DMS79 treated with DMSO at 0.1 percent for 48 hours (cell line): ENCODE measurements at places on chromosomes 1 and 21.
A peak's percentile ranks its signal among the peaks of the same experiment; 100 is the strongest.

DNA sequence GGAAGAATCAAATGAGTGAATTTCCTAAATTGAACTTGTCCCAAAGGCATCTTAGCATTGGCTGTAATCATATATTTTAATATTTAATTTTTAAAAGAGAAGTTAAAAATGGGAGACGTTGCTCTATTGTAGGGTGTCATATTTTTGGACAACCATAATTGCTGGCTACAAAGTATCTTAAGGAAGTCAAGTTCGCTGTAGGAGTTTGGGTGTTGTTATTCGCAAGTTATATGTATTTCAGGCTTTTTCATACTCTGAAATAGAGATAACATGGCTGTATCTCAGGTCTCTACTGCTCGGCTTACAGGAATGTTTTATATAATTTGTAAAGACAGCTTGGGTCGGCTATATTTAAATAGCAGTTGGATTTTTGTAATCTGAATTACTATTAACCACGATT lies 852 bp downstream of the TMEM50A start:
- peak; percentile 72 for DNase-seq

DNA sequence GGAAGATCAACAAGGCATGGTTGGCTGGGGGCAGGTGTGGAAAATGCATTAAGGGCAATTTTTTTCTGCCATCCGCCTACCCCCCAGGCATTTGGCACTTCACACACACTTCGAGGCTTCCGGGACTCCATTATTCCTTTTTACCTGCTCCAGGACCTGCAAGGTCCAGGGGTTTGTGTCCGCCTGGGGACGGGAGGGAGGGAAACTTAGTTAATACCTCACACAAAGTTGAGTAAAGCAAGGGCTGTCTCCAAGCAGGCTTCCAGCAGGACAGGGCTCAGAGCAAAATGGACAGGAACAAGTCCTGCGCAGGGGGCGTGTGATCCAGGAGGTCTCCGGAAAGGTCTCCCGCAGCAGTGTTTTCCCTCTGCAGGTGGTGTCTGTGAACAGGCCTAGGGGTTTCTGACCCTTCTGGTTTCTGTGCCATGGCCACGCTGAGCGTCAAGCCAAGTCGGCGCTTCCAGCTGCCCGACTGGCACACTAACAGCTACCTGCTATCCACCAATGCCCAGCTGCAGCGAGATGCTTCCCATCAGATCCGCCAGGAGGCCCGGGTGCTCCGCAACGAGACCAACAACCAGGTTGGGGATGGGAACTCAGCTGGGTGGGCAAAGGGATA lies 712 bp downstream of the TEKT2 start:
- DNase-seq, result peak; percentile 67

- no peak for DNase-seq
Observed at GRCh38 chr1:101311146-101311920, 74.5 kb downstream of the S1PR1 start.

GRCh38 chr1:68798071-68798470 lies 301.2 kb upstream of the DEPDC1 start:
- no peak for DNase-seq

DNA sequence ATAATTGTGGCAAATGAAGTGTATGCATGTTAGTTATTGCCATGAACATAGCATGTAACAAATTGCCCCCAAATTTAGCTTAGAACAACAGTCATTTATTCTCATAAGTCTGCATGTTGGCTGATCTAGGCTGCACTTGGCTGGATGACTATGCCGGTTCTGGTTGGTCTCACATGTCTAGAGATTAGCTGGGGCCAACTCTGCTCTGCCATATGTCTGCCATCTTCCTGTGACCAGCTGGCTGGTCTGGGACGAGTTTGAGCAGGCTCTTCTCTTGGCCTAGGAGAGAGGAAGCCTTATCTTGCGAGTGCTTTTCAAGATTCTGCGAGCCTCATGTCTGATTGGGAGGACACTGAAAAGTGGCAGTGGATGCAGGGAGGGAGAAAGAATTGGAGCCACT lies 198.3 kb upstream of the FAM78B start:
- DNase-seq, result no peak

DNA sequence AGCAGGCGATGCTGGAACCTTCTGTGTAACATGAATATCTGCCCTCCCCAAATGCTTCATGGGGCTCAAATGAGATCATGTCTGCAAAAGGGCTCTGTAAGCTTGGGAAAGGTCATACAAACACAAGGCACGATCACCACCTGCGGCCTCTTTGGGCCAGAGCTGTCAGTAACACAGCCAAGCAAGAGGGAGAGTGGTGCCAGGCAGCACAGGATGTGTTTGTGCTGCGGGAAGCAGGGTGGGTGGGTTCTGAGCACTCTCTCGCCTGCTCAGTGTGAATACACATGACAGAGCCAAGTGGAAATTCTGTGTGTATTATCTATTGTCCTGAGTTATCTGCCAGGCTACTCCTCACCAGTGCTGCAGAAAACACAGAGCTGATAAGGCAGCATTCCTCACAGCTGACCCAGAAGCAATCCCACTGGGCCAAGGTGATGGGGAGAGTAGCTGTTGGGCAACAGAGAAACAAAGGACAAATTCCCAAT lies 101.2 kb downstream of the LAMC2 start:
- no peak for DNase-seq

DNA sequence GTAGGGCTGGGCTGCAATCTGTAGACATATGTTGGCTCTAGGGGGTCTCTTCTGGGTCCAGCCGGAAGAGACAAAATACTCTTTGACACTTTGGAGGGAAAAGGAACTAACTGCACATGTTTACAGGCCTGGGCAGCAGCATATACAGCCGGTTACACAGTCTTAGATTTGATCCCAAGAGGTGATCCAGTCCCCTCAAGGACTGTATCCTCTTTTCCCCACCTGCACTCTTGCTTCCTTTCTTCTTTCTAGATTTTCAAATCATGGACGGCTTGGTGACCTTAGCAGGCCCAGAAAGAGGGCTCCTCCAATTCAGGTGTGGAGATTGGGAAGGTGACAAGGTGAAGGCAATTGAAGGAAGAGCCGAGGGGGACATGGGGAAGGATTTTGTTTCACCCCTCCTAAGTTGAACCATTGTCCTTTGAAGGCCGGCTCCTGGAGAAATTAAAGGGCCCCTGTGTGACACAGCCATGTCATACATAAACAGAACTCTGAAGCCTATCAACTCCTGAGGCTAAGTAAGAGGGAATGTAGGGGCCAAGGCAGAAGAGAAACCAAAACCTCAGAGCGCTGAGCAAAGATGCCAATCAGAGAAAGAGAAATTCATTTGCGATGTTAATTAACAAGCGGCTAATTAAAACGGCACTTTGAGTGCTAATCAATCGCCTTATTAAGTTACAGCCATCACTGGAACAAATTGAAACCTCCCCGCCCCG lies 5.9 kb upstream of the BARHL2 start:
- no peak for DNase-seq

DNA sequence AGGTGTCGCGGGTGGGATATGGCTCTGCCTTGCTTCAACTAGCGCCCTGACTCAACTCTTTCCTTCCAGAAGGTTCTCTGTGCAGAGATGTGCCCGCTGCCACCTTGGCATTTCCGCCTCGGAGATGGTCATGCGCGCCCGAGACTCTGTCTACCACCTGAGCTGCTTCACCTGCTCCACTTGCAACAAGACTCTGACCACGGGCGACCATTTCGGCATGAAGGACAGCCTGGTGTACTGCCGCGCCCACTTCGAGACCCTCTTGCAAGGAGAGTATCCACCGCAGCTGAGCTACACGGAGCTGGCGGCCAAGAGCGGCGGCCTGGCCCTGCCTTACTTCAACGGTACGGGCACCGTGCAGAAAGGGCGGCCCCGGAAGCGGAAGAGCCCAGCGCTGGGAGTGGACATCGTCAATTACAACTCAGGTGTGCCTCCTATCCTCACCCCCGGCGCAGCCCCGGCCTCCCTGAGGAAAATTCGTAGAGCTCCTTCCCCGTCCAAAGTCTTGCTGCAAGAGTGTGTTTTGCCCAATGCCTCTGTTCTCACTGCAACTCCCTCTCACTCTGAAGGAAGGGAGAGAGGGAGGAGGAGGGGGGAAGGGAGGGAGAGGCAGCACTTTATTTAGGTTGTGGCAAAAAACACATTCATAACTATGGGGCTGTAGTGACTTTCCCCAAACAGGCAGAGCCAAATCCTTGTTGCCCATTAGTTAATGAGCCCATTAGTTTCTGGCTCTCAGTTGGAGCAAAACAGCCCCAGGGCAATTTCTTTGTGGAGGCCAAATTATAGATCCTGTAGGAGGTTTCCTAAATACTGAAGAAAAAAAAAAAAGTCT lies 4.3 kb downstream of the LHX9 start:
- DNase-seq, result no peak

DNA sequence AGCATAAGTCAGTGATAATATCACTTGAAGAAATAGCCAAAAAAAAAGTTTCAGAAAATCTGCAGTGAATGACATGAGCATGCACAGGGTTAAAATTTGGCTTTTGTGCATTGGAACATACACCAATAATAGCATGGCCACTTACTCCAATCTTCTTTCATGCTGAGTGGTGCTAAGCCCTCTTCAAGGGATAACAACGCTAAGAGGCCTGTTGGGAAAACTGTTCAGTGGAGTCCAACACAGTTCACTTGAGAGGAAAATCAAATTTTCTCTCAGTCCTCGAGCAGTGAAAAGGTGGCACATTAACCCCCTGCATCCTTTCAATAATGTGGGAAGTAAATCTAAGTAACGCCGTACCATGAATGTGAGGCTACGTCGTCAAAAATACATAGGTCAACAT lies 264.7 kb downstream of the SPATA17 start:
- no peak for DNase-seq

GRCh38 chr1:177307771-177308170 lies 137.0 kb downstream of the BRINP2 start:
- DNase-seq, result no peak

DNA sequence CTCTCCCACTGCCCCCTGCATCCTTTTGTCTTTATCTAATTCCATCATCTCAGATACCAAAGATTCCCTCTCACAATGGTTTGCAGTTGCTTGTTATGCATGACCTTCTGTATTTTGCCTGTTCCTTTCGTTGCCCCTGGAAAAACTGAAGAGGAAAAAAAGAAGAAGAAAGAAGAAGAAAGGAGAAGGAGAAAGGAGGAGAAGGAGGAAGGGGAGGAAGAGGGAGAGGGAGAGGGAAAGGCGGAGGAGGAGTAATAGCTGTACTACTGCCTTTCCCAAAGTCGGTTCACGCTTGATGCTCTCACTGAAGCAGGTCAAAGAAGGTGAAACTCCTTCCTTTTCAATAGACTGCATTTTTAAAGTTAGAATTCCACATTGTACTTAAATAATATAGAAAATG lies 513.8 kb downstream of the PTPRC start:
- DNase-seq, result no peak

- DNase-seq, result no peak
Observed at GRCh38 chr1:3187415-3188149, 118.6 kb downstream of the PRDM16 start.

DNA sequence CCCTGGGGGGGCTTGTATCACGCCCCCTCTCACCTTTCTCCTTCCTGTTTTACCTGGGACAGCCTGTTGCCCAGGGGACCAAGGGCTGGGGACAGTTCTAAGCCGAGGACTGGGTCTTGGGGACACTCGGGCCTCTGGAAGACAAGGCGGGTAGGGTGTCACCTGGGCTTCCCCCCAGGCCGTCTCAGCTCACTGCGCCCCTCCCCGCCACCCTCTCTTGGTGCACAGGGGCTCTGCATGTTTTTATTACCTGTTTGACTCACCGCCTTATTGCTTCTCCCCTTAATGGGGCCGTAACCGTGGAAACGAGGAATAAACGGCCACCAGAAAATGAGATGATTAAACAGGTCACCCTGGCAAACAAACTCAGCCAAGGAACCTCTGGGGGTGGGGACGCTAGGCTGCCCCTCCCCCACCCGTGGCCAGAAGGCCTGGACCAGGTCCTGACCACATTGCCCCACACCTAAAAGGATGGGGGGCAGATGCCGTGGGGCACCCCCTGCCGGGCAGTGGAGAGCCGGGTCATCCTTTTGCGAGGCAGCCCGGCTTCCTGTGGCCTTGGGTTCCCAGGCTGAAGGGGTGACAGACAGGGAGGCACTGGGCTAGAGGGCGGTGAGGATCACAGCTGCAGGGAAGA lies 109.9 kb downstream of the CASZ1 start:
- DNase-seq, result no peak

- peak; percentile 73 for DNase-seq
Observed at GRCh38 chr1:226938903-226939437, 1.1 kb upstream of the COQ8A start.

DNA sequence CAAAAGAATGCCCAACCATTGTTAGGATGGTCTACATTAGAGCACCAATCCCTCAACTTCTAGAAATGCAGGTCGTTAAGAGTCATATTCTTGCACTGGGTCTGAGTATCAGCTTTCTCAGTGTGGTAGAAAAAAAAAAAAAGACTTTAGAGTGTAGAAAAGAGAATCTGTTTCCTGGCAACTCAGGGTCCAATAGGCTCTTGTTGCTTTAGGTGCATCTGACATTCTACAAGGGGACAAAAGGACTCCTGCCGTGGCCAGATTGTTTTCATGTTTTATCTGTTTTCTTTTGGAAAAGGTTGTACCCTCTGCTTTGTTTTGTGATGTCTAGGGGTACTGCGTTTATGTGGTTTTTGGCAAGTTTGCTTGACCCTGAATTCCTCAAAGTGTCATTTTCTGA lies 105.4 kb upstream of the KCNK2 start:
- DNase-seq, result no peak

GRCh38 chr1:9302745-9303524 lies 10.2 kb downstream of the SPSB1 start:
- peak; percentile 82 for DNase-seq

DNA sequence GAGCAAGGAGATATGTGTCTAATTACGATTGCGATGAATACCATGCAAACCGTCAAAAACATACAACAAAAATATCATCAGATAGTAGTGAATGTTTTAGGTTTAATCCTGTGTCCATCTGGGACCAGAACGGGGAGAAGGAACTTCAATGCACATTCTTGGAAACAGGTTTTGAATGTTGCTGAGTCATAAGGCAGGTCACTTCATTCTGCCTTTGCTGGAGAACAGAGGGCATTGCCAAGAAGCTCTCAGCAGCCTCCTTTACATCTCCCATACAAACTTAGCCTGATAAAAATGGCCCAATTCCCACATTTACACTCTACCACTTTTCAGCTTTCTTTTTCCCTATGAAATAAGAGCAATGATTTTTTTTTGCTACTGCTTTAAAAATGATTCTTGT lies 78.0 kb upstream of the KCNJ6 start:
- DNase-seq, result no peak

DNA sequence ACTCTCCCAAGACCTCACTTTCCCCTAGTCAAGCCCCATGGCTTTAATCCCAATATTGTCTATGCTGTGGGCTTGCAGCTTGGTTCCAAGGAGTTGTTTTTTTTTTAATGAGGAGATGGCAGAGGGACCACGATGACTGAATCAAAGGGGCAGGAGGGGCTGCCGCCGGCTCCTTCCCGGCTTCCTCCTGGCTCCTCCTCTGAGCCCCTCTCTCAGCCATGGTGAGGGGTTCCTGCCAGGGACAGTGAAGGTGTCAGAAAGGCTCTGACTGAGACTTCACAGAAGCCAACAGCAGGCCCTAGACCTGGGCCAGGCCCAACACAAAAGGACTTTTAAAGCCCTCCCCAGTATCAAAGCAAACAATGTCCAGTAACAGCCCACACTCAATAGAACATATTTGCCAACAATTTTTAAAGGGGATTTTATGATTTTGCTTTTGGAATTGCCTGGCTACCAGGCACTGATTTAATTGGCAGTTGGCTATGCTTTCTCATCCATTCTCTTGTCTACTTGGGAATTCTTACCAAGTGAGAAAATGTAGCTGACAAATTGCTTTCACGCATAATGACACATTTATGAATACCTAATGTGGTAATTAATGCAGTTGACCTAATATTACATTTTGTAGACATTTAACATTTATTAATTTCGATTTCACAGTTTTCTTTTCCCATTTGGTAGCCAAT lies 54.2 kb downstream of the FBXO2 start:
- no peak for DNase-seq

GRCh38 chr1:6096243-6097116 lies 50.8 kb downstream of the KCNAB2 start:
- no peak for DNase-seq

- no peak for DNase-seq
Observed at GRCh38 chr1:199096591-199096990, 457.8 kb downstream of the PTPRC start.
